ENCODE measurements at places on chromosomes 3 and 15.
A peak's percentile ranks its signal among the peaks of the same experiment; 100 is the strongest.

DNA sequence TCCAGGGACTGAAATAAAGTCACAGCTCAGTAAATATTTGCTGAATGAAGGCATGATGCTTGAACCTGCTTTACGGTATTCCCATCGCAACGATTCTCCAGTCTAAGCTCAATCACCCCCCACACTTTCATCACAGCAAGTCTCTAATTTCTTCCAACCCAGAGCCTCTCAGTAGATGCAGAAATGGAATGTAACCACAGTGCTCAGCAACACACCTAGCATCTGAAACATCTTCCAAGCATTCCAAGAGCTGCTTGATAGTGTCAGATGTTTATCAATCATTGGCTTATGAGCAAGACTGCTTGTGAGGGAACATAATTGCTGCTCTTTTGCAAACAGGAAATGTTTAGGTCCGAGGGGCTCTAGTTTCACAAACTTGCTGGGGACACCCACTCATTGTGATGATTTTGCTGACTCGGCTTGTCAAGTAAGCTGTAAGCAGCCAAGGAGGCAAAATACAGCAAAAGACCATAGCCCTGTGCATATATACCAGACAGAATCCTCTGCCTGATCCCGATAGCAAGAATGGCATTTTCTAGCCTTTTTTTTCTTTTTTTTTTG is 751.2 kb downstream of the NR2F2 start:
- no peaks in the 10 kb centered on the region for H3K27me3 ChIP-seq
- no peak for DNase-seq
- H3K4me3 ChIP-seq = no peak overlapping the region
- no peak overlapping the region for H3K27ac ChIP-seq
- H3K4me1 ChIP-seq = no peaks in the 10 kb centered on the region

- no peaks in the 10 kb centered on the region for H3K36me3 ChIP-seq
- no peaks in the 10 kb centered on the region for H3K4me1 ChIP-seq
- no peak for DNase-seq
- H3K27me3 ChIP-seq = peaks cover 21% of the 10 kb centered on the region
- H3K27ac ChIP-seq = no peak overlapping the region
- no peak overlapping the region for H3K4me3 ChIP-seq
Observed at GRCh38 chr15:101554115-101554915, 64.8 kb upstream of the PCSK6 start.

DNA sequence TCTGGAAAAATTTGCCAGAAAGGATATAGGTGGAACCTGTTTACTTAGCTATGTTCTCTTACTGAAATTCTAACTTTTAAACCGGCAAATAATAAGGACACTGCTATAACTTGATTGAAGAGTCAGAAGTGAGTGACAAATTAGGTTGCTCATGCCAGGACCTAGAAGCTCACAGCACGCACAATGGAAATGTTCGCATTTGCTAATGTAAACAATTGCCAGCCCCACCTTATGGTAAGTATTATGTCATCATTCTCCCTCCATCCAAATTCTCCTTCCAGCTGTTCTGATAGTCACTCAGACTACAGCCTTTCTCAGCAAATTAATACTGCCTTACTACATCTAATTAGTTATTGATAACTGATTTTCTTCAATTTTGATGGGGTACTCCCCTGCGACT is 4.8 kb upstream of the STXBP5L start:
- no peak overlapping the region for H3K4me3 ChIP-seq
- no peaks in the 10 kb centered on the region for H3K36me3 ChIP-seq
- H3K4me1 ChIP-seq = peaks cover 8% of the 10 kb centered on the region
- peaks cover 23% of the 10 kb centered on the region for H3K27me3 ChIP-seq

GRCh38 chr15:51736751-51737521 is 519 bp downstream of the LYSMD2 start:
- H3K36me3 ChIP-seq = peaks cover 14% of the 10 kb centered on the region
- H3K4me1 ChIP-seq = peaks cover 52% of the 10 kb centered on the region
- peak overlapping the region; percentile 98 for H3K27ac ChIP-seq
- no peaks in the 10 kb centered on the region for H3K27me3 ChIP-seq

GRCh38 chr3:194986208-194987043 is 284.5 kb downstream of the XXYLT1 start:
- no peak overlapping the region for H3K4me3 ChIP-seq
- no peaks in the 10 kb centered on the region for H3K4me1 ChIP-seq
- H3K36me3 ChIP-seq = no peaks in the 10 kb centered on the region
- no peak for DNase-seq

- peak overlapping the region; percentile 47 for H3K27ac ChIP-seq
- no peaks in the 10 kb centered on the region for H3K36me3 ChIP-seq
- H3K27me3 ChIP-seq = peaks cover 18% of the 10 kb centered on the region
- H3K4me3 ChIP-seq = no peak overlapping the region
- DNase-seq = no peak
Observed at GRCh38 chr15:84914909-84915605, 30.6 kb downstream of the SLC28A1 start.

GRCh38 chr3:137514853-137515252 is 249.3 kb upstream of the SOX14 start:
- no peak overlapping the region for H3K27ac ChIP-seq
- H3K36me3 ChIP-seq = no peaks in the 10 kb centered on the region
- no peak for DNase-seq

- no peak for DNase-seq
- H3K4me3 ChIP-seq = no peak overlapping the region
- H3K36me3 ChIP-seq = no peaks in the 10 kb centered on the region
- H3K27me3 ChIP-seq = peaks cover 14% of the 10 kb centered on the region
- H3K27ac ChIP-seq = no peak overlapping the region
Observed at GRCh38 chr15:87144775-87145174, 1065.1 kb downstream of the AGBL1 start.

GRCh38 chr3:68018275-68018674 is 363.9 kb upstream of the SUCLG2 start:
- H3K4me1 ChIP-seq = no peaks in the 10 kb centered on the region
- no peaks in the 10 kb centered on the region for H3K27me3 ChIP-seq
- no peak for DNase-seq
- no peak overlapping the region for H3K4me3 ChIP-seq
- H3K27ac ChIP-seq = no peak overlapping the region
- no peaks in the 10 kb centered on the region for H3K36me3 ChIP-seq

DNA sequence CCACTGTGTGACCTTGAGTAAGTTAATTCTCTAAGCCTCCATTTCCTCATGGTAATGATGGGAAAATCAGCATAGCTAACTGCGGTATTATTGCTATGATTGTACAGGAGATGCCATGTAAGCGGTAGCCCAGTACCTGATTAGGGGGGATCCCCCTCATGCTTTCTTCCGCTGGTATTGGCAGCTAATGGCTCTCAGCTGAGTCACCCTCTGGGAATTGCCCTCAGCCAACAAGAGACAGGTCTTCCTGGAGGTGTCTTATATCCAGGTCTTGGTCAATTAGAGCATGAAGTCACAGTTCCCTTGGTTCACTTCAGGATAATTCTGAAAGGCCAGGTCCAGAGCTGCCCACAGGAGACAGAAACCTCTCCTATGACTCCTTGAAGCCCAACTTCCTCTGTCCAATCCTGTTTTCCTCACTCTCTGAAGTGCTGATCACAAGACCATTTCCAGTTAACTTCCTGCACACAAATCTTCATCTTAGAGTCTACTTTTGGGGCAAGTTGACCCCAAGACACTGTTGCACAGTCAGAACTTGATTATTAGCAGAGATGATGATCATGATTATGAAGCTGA is 724.7 kb upstream of the ZNF385D start:
- no peak overlapping the region for H3K4me3 ChIP-seq
- DNase-seq = no peak
- H3K4me1 ChIP-seq = no peaks in the 10 kb centered on the region
- no peaks in the 10 kb centered on the region for H3K36me3 ChIP-seq
- no peak overlapping the region for H3K27ac ChIP-seq

- peaks cover 6% of the 10 kb centered on the region for H3K27me3 ChIP-seq
- no peak overlapping the region for H3K27ac ChIP-seq
- H3K4me3 ChIP-seq = no peak overlapping the region
- H3K4me1 ChIP-seq = peaks cover under 1% of the 10 kb centered on the region
Observed at GRCh38 chr3:189419683-189420082, 211.5 kb upstream of the TP63 start.

DNA sequence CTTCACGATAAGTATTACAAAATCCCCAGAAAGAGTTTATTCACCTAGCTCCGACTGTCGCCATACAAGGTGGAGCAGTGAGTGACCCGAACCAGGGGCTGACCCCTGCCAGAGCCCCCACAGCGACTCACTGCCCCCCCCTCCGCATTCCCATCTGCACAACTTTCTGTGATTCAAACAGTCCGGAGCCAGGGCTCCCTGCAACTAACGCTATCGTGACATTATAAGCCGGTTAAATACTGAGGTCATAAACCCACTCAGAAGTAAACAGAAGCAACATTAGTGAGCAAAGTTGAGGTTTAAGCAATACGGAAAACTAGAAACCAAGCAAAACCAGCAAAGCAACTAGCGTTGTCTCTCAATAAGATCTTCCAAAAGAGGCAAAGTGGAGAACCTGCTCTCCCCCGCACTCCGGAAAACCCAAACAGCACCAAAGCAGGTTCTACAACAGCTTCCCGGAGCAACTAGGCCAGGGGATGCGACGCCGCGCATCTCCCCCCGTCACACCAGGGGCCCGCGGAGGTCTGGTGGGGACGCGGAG is 642 bp downstream of the SCAP start:
- H3K36me3 ChIP-seq = peaks cover 16% of the 10 kb centered on the region
- no peak for DNase-seq
- H3K4me3 ChIP-seq = peak overlapping the region; percentile 98
- peaks cover 35% of the 10 kb centered on the region for H3K4me1 ChIP-seq
- peak overlapping the region; percentile 96 for H3K27ac ChIP-seq

GRCh38 chr15:78714890-78715289 is 73.9 kb upstream of the CHRNB4 start:
- H3K27ac ChIP-seq = no peak overlapping the region
- no peaks in the 10 kb centered on the region for H3K36me3 ChIP-seq
- H3K4me3 ChIP-seq = no peak overlapping the region
- no peaks in the 10 kb centered on the region for H3K4me1 ChIP-seq
- no peak for DNase-seq

GRCh38 chr3:75985432-75985831 is 200.1 kb upstream of the ZNF717 start:
- H3K27ac ChIP-seq = no peak overlapping the region
- no peaks in the 10 kb centered on the region for H3K36me3 ChIP-seq
- no peaks in the 10 kb centered on the region for H3K27me3 ChIP-seq

- H3K4me1 ChIP-seq = peaks cover 49% of the 10 kb centered on the region
- no peak overlapping the region for H3K27ac ChIP-seq
- H3K4me3 ChIP-seq = no peak overlapping the region
- H3K36me3 ChIP-seq = no peaks in the 10 kb centered on the region
Observed at GRCh38 chr3:16520970-16521881, 7.7 kb upstream of the RFTN1 start.

DNA sequence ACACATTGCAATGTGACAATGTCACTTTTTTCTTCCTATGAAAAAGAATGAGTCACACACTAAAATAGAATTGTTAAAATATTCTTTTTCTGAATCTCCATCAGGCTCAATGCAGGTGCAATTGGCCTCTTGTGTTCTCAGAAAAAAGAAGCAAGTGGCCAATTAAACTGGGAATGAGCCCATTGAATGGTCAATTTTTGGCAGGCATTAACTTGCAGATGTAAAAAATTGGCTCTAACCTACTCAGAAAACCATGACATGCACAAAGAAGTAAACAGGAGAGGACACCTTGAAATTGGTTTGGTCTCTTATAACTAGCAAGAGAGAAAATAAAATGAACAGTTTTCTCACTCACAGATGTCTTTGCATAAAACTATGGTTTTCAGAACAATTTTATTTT is 820.8 kb downstream of the TBL1XR1 start:
- no peak for DNase-seq
- H3K4me1 ChIP-seq = no peaks in the 10 kb centered on the region
- H3K27me3 ChIP-seq = no peaks in the 10 kb centered on the region
- H3K36me3 ChIP-seq = no peaks in the 10 kb centered on the region
- H3K4me3 ChIP-seq = no peak overlapping the region
- H3K27ac ChIP-seq = no peak overlapping the region

GRCh38 chr3:189911001-189911400 is 209.7 kb downstream of the P3H2 start:
- no peak overlapping the region for H3K27ac ChIP-seq
- no peak for DNase-seq
- no peaks in the 10 kb centered on the region for H3K36me3 ChIP-seq
- H3K4me1 ChIP-seq = no peaks in the 10 kb centered on the region
- H3K4me3 ChIP-seq = no peak overlapping the region

- no peak overlapping the region for H3K4me3 ChIP-seq
- H3K27me3 ChIP-seq = no peaks in the 10 kb centered on the region
- no peaks in the 10 kb centered on the region for H3K36me3 ChIP-seq
- no peak for DNase-seq
- no peaks in the 10 kb centered on the region for H3K4me1 ChIP-seq
Observed at GRCh38 chr3:165800970-165801369, 36.3 kb downstream of the BCHE start.

GRCh38 chr15:38627689-38628277 is 63.2 kb upstream of the RASGRP1 start:
- H3K27ac ChIP-seq = no peak overlapping the region
- DNase-seq = no peak
- peaks cover 31% of the 10 kb centered on the region for H3K4me1 ChIP-seq
- no peaks in the 10 kb centered on the region for H3K27me3 ChIP-seq
- H3K36me3 ChIP-seq = no peaks in the 10 kb centered on the region

DNA sequence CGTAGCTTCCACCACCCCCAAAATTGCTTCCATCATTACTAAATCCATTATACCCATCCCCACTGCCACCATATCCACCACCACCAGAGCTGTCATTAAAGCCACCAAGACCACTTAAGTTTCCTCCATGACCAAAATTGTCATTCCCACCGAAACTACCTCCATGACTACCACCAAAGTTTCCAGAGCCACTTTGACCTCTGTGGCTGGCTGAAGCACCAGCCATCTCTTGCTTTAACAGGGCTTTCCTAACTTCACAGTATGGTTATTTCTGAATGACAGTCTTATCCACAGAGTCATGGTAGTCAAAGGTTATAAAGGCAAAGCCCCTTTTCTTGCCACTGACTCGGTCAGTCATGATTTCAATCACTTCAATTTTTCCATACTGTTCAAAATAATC is 24.3 kb upstream of the DENND4A start:
- H3K4me1 ChIP-seq = peaks cover 46% of the 10 kb centered on the region
- H3K27ac ChIP-seq = peak overlapping the region; percentile 54
- no peak overlapping the region for H3K4me3 ChIP-seq

DNA sequence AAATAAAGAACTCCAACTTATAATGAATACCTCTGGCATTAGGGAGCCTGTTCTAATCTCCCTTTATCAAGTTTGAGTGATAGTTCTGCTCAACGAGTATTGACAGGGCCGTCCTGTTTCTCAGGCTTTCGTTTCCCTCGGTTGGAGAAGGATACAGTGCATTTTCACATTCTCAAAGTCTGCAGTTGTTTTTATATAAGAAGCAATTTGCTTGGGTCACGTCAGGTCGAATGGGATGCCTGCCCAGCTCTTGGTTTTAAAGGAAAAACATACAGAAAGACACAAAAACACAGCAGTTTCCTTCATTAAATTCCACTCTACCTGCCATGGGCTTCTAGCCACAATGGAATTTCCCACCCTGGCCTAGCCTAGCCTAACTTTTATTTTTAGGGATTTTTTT is 366.3 kb downstream of the TIGIT start:
- H3K27me3 ChIP-seq = no peaks in the 10 kb centered on the region
- H3K27ac ChIP-seq = no peak overlapping the region
- H3K4me1 ChIP-seq = no peaks in the 10 kb centered on the region
